Activated naive CD4-positive, alpha-beta T cell treated with Interleukin-2 at 50 U/mL for 16 hours (primary cell): ENCODE measurements at places on chromosomes 4 and X.

GRCh38 chr4:6492027-6492590 is 19.7 kb upstream of the PPP2R2C start:
- DNase-seq = no peak

DNA sequence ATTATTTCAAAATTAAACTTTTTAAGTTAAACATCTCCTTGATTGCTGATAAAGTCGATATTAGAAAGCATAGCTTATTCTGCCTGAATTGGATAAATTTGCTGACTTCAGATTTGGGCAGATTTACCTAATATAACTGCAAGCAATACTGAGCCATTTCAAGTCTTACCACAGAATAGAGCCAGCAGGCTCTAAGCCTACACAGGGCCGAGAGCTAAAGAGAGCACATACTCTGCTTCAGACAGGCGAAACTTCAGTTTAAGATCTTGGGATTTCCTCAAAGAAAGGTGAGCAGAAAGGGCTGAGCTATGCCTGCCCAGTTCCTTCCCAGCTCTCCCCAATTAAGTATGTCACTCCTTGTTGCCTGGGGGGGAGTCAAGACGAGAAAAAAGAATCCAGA is 240.6 kb upstream of the NOCT start:
- DNase-seq = no peak

DNA sequence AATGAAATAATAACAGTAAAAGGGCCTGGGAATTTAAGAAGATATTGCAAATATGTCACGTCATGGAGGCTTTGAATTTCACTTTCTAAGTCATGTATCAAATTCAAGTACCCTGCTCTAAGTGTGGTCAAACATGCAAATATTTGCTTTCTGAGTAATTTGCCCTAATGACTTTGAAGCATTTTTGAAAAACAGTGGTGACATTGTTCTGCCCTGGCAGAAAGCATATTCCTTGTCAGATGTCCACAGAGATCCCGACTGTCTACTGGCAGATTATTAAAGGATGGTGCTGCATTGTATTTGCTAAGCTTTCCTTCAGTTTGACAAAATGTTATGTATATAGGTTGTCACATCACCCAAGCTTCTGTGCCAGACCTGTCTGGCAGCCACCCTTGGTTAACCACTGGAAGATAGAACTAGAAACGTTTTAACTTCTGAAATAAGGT is 92.5 kb downstream of the ANK2 start:
- no peak for DNase-seq

GRCh38 chrX:152245213-152245612 is 106.8 kb upstream of the MAGEA10 start:
- no peak for DNase-seq

DNA sequence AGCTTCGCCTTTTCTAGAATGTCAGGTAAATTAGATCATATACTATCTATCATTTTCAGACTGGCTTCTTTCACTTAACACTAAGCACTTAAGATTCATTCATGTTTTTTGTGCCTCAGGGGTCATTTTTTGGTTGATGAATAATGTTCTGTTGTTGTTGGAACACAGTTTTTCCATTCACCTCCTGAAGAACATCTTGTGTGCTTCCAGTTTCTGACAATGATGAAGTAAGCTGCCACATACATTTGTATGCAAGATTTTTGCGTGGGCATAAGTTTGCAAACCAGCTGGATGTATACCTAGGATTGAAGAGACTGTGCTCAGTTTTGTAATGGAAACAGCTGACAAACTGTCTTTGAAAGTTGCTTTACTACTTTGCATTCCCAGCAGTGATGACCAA is 37.6 kb downstream of the MAGEA9 start:
- DNase-seq = no peak

- no peak for DNase-seq
These were observed 7.3 kb upstream of the DHRSX start for GRCh38 chrX:2507904-2508627.

GRCh38 chrX:130691576-130691975 is 211.4 kb downstream of the ENOX2 start:
- DNase-seq = no peak

- no peak for DNase-seq
These were observed 66.3 kb downstream of the DCUN1D4 start for GRCh38 chr4:51909236-51909703.

- no peak for DNase-seq
These were observed 23.1 kb downstream of the SASH3 start for GRCh38 chrX:129802863-129803262.

GRCh38 chrX:104351173-104351769 is 96.5 kb upstream of the ESX1 start:
- DNase-seq = no peak

DNA sequence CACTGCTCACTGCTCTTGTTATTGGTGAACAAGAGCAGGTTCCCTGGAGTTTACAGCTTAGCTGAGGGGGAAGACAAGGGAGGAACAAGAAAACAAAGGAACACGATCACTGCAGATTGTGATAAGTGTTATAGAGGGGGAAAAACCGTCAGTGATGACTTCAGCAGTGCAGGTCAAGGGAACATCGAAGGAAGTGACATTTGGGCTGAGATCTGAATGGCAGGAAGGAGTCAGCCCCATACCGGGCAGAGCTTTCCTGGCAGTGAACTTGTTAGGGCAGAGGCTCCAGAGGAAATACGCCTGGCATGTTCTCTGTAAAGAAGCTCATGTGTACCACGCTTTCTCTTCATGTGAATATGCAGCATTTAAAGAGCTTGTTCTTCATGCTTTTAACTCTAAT is 78.1 kb downstream of the LDB2 start:
- no peak for DNase-seq

GRCh38 chr4:77877771-77878565 is 15.3 kb downstream of the MRPL1 start:
- DNase-seq = no peak

- DNase-seq = no peak
These were observed 30.7 kb downstream of the WFS1 start for GRCh38 chr4:6300359-6300758.

- no peak for DNase-seq
These were observed 380.8 kb downstream of the FBXW7 start for GRCh38 chr4:152155070-152155469.

- DNase-seq = no peak
These were observed 923.3 kb downstream of the FAT4 start for GRCh38 chr4:126238013-126238412.

DNA sequence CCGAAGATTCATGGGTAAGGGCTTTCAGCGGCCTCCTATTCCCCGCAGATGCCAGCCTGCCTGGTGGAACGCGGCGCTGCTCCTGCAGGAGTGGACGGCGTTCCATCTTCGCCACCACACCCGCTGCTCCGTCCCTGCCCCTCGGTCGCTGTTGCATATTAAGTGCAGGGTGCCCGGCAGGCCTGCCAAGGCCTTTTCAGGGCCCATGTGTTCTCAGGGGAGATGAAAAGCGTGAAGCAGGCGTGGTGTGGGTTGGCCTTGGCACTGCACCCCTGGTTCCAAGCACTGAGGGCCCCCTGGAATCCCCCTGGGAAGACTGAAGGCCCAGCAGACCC is 52.0 kb downstream of the SORCS2 start:
- no peak for DNase-seq

GRCh38 chr4:118877797-118878196 is 10.9 kb upstream of the SYNPO2 start:
- no peak for DNase-seq

GRCh38 chrX:112841820-112842157 is 1.2 kb upstream of the AMOT start:
- DNase-seq = no peak

DNA sequence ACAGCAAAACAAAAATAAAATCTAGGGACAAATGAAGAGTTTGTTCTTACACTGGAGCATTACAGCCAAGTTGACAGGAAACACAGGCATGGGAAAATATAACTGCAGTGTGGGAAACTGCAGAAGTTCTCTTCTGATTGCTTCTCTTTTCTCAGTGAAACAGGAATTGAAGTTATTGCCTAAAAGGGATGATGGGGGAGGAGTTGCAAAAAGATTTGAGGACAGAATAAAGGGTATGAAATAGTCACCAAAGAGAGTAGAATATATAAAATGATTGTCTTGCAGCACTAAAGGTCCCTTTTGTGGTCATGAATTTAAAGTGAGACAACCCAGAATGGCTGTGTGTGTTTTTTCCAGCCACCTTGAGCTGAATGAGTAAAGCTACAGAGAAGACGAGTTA is 103.7 kb downstream of the JADE1 start:
- DNase-seq = no peak

DNA sequence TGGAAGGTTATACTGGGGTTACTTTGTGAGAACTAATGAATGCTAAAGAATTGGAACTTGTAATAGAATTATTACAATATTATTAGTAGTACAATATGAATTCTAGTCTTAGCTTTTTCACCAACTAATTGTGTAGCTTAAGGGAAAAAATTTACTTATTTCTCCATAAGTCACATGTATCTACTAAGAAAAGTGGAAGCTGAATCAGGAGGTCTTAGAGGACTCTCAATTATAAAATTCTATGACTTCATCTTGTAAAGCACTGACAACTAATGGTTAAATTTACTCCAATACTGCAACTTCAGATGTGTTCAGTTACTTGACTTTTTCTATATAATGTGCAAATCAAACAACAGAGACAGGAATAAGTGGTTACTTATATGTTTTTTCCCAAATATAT is 899 bp upstream of the TMPRSS11D start:
- DNase-seq = no peak

DNA sequence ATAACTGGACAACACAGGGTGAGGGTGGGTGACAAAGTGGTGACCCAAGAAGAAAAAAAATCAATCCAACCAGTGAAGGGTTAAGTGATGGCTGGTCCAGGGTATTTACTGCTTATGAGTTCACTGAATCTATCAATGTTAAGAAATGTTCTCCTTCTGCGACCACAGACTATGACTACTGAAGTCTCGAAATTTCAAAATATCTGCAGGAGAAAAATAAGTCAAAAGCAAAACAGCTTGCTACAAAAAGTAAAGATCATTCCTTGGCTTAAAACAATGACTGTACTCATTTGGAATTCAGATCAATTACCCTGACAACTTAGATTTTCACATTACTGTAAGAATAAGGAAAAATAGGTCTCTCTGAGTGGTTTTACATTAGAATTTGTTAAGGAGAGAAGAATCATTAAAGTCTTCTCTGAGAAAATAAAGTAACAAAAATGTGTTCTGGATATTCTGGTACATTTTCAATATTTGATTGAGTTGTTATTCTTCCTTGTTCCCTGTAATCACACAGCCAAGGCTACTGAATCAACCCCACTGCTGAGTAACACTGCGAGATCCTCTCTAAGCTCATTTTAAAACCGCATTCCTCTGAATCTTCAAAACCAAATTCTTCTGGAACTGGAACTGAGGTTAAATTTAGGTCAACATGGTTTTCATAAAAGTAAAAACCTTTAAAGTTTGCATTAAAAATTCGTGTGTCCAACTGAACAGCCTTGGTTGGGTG is 22.7 kb downstream of the SMPX start:
- no peak for DNase-seq

GRCh38 chr4:43758836-43759235 is 689.8 kb downstream of the KCTD8 start:
- DNase-seq = no peak

GRCh38 chrX:69289046-69289792 is 124.0 kb upstream of the PJA1 start:
- DNase-seq = no peak

GRCh38 chr4:42216664-42217063 is 64.2 kb upstream of the BEND4 start:
- DNase-seq = no peak

DNA sequence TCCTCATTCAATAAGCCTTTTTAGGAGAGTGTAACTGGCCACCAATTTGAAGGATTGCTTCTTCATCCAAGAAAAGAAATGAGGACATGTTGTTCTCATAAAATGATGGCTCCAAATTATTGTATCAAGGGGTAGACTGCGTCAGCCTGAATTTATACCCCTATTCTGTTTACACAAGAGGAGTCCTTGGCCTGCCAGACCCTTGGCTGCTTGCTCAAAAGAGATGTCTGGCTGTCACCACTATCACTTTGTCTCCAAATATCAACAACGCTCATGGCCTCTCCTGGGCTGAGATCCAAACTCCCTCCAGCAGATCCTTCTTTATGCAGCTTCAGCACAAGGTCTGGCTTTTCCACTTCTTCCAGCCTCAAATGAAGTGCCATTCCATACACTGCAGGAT is 127.9 kb downstream of the OR13H1 start:
- no peak for DNase-seq

- DNase-seq = no peak
These were observed 37.6 kb downstream of the PKD2 start for GRCh38 chr4:88045021-88045420.

DNA sequence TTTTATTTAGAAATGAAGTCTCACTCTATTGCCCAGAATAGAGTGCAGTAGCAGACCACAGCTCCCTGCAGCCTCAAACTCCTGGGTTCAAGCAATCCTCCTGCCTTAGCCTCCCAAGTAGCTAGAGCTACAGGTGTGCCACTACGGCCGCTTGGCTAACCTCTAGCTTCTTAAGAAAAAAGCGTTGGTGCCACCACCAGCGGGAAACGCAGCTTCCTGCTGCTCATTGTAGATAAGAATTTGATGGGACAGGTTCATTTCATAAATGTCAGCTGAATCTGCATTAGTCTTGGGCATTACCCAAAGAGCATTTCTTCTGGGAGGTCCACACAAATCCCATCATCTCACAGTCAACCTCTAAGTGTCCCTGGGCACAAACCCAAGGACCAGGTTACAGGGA is 33.2 kb upstream of the NAP1L5 start:
- DNase-seq = no peak

GRCh38 chr4:145218251-145218650 is 37.9 kb upstream of the OTUD4 start:
- DNase-seq = no peak

DNA sequence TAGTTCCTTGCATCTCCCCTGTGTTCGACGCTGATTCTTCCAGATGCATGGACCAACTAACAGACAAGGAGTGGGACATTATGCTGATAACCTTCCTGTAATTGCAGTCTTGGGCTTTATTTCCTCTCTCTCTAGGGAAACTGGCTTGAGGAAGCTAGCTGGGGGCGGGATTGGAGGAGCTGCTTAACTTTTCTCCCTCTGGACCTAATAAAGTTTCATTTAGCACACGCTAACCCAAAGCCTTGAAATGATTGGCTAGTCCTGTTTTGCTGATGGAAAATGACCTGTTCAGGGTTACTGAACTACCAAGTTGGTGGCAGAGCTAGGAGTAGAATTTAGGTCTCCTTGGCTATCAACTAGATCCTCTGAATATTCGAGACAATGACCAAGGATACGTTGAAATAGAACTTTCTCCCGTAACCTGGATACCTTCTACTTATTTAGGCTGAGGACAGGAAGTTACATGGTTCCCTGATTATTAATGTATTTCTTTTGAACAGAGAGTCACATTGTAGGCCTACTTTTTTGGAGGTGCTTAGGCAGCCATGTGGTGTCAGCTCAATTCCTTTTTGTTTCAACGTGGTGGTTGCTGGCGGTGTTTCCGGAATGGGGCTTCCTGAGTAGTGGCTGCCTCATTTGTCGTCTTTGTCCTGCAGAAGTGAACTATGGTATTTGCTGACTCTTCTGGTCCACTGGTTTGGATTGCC is 2.0 kb downstream of the PGK1 start:
- peak; percentile 23 for DNase-seq

GRCh38 chrX:128805236-128805635 is 718.1 kb downstream of the SMARCA1 start:
- DNase-seq = no peak
